ENCODE measurements at places on chromosomes 13 and 19. TPM values are rescaled to one million over a fixed set of nuclear protein-coding genes. Genes with fewer than 3 reads are reported as not detected.

Gene ADAMTS10
- 26.5 TPM for total RNA-seq

- no peak for DNase-seq
These were observed 121.1 kb upstream of the MYO16 start for GRCh38 chr13:108508263-108508662.

DNA sequence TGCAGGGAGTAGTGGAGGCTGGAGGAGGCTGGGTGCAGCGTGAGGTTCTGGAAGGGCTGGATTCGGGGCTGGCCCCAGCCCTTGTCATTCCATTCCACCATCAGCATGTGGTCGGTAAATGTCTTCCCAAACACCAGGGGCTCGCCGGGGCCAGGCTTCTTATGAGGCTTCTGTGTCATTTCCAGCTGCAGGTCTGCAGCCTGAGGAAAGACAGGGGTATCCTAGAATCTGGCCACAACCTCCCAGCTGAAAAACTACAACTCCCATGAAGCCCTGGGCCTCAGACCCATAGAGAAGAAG is 4.4 kb downstream of the BCAT2 start:
- DNase-seq: no peak

DNA sequence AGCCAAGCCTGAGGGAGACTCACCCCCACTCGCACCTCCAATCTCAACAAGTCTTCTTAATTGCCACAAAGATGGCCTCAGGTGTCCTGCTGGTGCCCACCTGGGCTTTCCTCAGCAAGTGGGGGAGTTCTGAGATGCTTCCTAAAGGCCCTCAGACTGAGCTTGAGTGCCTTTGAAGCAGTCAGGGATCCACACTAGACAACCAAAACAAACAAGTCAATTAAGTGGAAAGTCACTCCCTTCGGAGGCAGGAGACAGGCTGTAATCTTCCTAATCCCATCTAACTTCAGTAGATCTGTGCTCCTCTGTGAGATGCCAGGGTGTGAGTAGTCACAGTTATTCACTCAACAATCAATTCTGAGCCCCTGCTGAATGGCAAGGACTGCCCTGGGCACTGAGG is 68.3 kb upstream of the SERP2 start:
- DNase-seq: no peak

- DNase-seq: peak; percentile 76
These were observed 48.0 kb downstream of the COMP start for GRCh38 chr19:18742838-18743783.

All from Peyer's patch (tissue), 4 donors.